ENCODE measurements at places on chromosomes 6 and 20.

DNA sequence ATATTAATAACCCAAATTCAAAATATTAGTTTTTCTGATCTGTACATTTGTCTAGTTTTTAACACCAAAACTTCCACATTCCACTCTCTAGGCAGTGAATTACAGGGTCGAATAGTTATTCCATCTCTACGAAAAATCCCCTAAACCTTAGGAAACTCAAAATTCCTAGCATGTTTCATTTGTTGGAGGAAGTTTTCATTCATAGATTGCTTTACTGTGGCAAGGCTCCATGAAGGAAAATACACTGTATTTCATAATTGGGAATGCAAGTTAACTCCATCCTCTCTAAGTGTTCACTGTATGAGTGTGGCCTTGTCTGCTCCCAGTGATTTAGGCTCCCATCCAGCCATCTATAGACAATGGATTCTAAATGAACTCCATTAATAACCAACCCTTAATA, 296.1 kb downstream of the TENT5A start:
- no peak for DNase-seq

GRCh38 chr20:36924167-36925045, 27.1 kb downstream of the SAMHD1 start:
- no peak for DNase-seq

GRCh38 chr6:18100296-18100695, 22.2 kb downstream of the NHLRC1 start:
- no peak for DNase-seq

GRCh38 chr6:15290067-15290680, 44.3 kb downstream of the JARID2 start:
- DNase-seq, result no peak

- DNase-seq, result no peak
Measured at GRCh38 chr20:57610261-57610952, 9.8 kb downstream of the ZBP1 start.

DNA sequence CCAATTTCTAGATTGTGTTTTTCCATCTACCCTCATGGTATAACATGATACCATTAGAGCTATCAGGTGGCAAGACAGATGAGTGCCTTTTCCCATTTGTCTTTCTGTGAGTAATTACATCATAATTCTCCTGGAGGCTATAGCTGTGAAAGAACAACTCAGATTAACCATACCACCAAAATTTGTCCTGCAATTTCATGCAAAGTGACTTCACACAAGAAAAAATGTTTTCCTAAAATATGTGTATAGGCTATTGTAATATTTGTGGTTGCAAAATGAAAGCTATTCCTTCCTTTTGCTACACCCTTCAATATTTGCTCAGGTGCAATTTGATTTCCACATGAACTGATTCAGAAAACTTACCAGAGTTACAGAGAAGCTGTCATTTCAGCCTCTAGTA, 547.7 kb upstream of the ID4 start:
- DNase-seq, result no peak

- DNase-seq, result peak; percentile 97
Measured at GRCh38 chr6:36577301-36577700, 16.9 kb upstream of the SRSF3 start.

GRCh38 chr20:10209091-10209490, 9.5 kb upstream of the SNAP25 start:
- DNase-seq, result peak; percentile 86

DNA sequence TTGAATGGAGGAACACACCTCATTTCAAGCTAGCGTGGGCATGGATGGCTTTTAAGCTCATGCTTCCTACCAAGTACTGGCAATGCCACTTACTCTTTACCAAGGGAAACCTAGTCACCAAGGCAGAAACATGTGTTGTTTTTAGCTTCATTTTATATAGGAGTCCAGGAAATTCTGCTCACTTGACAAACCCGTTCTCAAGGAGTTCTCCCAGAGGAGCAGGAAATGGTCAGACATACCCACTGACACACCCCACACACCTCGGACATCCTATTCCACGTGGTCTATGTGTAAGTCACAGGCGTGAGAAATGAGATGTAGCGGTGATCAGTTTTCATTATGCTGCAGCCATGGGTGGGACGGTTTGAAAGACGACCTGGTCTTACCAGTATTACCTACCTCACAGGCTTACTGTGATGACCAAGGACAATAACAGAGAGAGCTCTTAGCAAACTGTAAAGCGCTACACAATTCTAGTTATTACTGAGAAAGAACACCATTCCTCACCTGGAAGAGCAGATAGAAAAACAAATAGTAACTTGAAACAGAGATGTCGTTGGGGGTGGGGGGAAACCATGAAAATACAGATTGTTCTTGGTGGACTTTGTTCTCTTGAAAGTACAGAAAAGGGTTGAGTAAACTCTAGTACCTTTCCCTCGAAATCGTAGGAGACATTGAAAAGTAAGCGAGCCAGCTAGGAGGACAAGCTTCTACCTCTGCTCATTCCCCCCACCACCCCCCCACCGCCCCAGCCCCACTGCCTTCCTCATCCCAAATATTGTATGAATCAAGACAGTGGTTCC, 1.7 kb downstream of the CNKSR3 start:
- DNase-seq, result peak; percentile 54

- no peak for DNase-seq
Measured at GRCh38 chr20:16488616-16489015, 84.6 kb downstream of the KIF16B start.

- peak; percentile 96 for DNase-seq
Measured at GRCh38 chr20:60063048-60063451, 104.8 kb downstream of the CDH26 start.

GRCh38 chr20:59650418-59650817, 46.1 kb downstream of the PHACTR3 start:
- no peak for DNase-seq

Measured in M059J (cell line).